ENCODE measurements at places on chromosomes 5 and 9.

DNA sequence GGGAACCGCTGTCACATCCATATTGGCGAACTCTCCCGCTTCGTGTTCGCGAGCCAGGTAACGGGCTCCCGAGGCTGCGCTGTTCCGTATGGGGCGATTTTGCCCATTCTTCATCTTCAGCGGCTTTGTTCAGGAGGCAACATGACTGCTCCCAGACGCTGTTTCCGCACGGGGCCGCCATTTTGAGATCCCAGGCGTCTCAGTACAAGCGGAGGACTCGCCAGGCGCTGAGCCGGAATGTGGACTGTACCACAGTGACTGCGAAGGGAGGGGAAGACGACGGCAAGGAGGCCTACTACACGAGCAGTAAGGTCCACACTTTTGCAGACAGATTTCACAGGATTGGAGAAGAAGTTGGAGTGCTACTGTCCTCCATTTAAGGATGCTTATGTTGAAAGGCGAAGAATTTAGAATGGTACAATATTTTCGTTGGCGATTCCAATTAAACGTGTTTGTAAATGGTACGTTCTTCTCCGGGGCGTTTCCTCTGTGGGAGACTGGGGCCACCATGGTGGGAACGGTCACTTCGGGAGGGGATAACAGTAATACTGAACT lies 41.6 kb upstream of the ZNF300 start:
- DNase-seq, result no peak

DNA sequence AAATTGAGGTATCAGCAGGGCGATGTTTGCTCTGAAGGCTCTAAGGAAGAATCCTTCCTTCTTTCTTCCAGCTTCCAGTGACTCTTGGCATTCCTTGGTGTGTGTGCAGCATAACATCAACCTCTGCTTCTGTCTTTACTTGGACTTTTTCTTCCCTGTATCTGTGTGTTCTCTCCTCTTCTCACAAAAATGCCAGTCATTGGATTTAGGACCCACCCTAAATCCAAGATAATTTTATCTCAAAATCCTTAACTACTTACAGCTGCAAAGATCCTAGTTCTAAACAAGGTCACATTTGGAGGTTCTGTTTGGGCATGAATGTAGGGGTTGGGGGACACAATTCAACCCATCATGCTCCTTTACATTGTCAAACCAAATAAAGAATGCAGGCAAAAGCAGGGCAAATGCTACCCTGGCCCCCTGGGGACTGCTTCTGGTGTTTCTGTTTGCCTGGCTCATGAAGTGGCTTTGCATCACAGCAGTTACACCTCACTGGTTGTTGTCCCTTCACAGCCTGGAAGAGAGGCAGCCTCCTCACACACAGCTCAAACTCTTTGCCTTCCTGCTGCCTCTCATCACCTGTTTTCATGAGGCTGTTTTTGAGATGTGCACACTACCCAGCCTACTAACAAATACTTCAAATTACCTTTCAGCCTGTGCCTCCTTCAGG lies 64.8 kb upstream of the PLCXD3 start:
- DNase-seq, result no peak

- peak; percentile 9 for DNase-seq
Observed at GRCh38 chr5:80516826-80517225, 28.9 kb downstream of the FAM151B start.

- DNase-seq, result no peak
Observed at GRCh38 chr9:15743512-15743911, 190.7 kb downstream of the CCDC171 start.

- no peak for DNase-seq
Observed at GRCh38 chr5:74653991-74654390, 13.5 kb upstream of the ENC1 start.

GRCh38 chr9:110555551-110556331 lies 23.8 kb downstream of the SVEP1 start:
- DNase-seq, result no peak

DNA sequence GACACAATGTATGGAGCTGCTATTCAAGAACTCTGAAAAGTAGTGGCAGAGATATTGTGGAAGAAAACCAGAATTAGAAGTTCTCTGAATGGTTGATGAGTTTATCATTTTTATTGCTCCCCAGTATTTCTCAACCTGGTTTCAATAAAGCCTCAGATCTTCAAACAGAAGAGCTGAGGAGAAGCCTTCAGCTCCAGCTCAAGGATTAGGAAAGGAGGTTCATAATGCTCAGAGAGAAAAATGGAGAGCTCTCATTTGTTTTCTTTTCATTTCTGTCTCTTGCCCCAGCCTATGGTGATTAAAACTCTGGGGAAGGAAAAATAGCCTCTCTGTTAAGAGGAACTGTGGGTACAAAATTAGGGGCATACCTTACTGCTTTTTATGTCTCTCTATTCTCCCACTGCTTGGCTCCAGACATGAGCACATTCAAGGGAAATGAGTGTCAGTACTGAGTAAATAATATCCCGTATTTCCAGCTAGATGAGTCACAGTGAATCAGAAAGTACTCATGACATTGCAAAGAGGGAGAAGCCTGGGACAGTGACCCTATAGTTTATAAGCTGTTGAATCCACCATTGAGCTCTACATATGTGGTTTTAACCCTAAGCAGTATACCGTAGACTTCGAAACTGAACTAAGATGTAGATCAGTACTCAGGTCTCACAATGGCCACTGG lies 138.1 kb downstream of the EMB start:
- no peak for DNase-seq

DNA sequence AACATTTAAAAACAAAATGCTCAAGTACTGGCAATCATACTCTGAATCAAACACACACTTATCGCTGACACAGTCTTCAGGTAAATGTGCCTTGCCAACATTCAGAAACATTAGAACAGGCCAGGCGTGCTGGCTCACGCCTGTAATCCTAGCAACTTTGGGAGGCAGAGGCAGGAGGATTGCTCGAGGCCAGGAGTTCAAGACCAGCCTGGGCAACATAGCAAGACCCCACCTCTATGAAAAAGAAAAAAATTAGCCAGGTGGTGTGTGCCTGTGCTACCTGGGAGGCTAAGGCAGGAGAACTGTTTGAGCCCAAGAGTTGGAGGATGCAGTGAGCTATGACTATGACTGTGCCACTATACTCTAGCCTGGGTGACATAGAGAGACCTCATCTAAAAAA lies 20.6 kb downstream of the DROSHA start:
- DNase-seq, result no peak

- DNase-seq, result no peak
Observed at GRCh38 chr5:122385808-122386207, 73.8 kb downstream of the SNCAIP start.

- no peak for DNase-seq
Observed at GRCh38 chr5:74889523-74890105, 23.4 kb upstream of the FAM169A start.

DNA sequence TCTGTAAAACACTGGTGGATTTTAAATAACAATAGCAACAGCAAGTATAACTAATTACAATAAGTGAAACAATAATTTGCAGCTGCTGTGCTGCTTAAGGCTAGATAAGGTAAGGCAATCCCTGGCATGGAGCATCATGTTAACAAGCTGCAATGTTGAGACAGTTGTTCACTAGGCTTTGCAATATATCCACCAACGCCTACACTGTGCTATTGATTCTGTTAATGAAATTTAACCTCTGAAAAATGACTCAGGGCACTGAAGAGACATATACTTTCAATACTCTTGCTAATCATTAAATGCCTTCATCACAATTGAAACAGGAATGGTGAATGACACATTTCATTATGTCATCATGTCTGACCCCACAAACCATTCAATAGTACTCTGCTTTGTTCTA lies 255.0 kb downstream of the EFNA5 start:
- DNase-seq, result no peak

DNA sequence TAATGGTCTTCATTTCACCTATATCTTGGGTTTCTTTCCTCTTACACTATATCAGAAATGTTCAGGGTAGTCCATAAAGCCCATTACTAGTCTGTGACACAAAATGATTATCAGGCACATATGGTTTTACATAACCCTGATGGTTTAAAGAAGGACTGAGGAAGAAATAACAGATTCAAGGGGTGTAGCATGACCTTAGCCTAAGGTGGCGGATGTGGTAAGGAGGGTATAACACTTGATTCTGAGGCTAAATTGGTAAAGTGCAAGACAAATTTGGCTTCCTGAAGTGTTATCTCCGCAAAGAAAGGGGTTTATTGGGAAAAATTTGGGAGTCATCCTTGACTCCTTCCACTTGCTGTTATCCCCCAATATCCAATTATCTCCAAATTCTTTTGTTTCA lies 388.2 kb upstream of the RPS23 start:
- no peak for DNase-seq

DNA sequence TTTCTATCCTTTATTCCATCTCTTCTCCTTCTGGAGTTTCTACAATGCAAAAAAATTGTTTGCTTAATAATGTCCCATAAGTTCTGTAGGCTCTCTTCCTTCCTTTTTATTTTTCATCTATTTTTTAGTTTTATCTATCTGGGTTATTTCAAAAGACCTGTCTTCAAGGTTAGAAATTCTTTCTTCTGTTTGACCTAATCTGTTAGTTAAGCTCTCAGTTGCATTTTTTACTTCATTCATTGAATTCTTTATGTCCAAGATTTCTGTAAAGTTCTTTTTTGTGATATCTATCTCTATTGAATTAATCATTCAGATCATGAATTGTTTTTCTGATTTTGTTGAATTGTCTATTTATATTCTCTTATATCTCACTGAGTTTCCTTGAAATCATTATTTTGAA lies 145.9 kb upstream of the TLE4 start:
- no peak for DNase-seq

DNA sequence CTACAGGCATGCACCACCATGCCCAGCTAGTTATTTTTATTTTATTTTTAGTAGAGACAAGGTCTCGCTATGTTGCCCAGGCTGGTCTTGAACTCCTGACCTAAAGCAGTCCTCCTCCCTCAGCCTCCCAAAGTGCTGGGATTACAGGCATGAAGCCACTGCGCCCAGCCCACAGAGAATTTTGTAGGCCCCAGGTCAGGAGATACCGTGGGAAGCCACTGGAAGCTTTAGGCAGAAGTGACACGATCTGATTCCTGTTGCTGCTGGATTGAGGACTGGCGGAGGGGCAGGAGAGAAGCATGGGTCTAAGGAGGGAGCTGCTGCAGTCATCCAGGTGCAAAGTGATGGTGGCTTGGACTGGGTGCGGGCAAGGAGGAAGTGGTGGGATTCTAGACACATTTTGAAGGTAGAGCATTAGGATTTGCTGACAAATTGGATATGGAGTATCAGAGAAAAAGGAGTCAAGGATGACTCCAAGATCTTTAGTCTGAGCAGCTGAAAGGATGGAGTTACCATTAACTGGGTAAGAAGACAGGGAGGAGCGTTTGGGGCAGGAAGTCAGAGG lies 20.7 kb downstream of the TCF7 start:
- no peak for DNase-seq

- DNase-seq, result no peak
Observed at GRCh38 chr5:16894236-16895057, 41.6 kb downstream of the MYO10 start.

DNA sequence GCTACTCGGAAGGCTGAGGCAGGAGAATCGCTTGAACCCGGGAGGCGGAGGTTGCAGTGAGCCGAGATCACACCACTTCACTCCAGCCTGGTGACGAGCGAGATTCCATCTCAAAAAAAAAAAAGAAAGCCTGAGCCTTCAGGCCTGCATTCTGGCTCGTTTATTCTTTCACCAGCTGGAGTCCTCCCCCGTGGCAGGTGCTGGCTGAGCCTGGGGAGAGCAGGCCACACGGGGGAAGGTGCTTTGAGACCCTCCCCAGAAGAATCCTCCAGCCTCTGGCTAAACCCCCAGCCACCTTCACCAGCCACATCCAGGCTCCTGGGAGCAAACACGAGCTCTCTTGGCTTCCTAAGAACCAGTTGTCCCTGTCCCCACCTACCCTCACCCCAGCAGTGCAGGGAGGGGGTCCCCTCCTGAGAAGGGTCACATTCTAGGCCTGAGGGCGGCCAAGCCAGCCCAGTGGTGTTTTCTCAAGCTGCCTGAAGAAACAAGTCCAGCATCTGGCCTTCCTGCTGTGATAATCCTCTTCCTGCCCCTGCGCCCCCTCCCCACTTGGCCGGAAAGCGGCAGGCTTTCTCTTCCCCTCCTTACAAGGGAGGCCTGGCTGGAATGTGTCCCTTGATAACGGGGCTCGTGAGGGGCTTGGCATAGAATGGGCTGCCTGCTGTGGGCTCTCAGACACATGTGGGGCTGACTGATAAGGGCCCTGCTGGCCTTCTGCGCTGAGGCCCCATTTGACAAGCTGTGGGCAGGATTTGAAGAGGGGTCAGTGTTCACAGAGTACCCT lies 41.5 kb downstream of the PLPP7 start:
- no peak for DNase-seq

DNA sequence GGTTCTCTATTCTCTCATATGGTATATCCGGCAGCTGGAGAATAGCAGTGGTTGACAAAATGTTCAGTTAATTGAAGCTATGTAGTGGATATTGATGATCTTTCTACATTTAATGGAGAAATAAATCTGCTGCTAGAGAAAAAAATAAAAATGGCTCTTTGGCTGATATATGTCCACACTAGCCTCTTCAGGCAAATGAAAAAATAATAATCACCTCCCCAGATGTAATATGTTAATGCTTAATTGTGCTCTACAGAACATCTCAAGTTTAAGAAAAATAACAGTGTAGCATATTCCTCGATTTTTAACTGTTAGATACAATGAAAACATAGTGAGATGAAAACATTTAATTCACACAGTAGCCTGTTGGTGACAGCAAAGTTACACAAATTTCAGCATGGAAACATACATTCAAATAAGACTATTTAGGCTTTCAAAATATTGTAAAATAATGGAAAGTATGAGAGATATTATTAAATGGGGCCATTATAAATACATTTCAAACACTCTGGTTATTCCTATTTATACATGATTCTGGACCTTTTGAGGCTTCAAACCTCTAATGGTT lies 543.0 kb downstream of the MAT2B start:
- no peak for DNase-seq

DNA sequence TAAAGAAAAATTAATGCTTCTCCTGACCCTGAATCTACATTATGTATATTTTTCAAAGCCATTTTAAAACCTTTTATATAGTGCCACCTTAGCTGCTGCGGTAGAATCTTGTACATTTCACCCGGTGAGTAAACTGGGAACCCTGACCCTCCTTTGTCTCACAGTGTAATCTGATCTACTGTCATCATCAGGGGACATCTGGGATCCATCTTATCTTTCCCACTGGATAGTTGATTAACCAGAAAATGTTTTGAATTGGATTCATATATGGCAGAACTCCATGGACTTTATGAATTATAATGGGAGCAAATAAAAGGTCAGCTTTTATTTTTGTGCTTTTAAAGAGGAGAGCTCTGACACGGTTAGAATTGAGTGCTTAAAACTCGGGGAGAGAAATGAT lies 95.0 kb downstream of the ADAMTSL1 start:
- no peak for DNase-seq

DNA sequence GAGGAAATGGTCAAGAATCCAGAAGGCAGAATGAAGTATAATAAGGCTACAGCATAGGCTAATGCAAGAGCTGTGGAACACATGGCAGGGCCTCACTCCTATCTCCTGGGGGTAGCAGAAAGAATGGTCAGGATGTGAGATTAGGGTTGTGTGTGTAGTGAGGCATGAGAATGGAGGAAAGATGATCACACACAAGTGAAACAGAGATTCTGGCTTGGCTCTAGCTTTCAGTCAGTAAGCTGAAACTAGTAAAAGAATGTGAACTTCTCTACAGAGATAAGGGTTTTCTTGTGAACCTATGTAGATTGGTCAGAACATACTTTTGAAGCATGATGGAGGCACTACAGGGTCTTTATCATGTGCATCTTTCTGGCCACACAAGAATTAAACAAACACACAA lies 298.8 kb downstream of the ASTN2 start:
- no peak for DNase-seq
